ENCODE measurements at places on chromosomes 11 and 22.

GRCh38 chr22:23147617-23148387 is 2.5 kb downstream of the RAB36 start:
- DNase-seq: no peak

DNA sequence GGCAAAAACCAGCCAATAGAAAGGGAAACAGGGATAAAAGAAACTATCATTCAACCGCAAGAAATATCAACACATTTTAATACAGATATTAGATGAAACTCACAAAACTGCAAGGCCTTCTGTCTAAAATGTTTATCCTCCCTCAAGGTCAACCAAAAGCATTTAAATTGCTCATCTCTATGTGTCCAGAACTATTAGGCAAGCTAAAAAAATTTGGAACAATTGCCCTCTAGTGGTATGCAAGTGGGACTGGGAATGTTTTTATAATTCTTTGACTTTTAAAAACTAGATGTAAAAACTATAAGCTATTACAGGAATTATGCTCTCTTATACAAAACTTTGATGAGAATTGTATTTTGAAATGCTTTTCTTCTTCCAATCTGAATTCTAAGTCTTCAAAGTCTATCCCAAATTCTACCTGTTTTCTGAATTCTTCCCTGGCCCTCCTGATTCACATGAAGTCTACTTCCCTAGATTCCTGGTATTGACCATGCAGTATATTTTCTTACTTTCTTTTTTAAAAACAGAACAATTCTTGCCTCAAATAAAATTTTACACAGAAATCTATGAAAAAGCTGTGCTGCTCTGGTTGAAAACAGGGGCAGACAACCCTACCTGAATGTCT is 4.9 kb downstream of the CWC15 start:
- peak; percentile 27 for DNase-seq

DNA sequence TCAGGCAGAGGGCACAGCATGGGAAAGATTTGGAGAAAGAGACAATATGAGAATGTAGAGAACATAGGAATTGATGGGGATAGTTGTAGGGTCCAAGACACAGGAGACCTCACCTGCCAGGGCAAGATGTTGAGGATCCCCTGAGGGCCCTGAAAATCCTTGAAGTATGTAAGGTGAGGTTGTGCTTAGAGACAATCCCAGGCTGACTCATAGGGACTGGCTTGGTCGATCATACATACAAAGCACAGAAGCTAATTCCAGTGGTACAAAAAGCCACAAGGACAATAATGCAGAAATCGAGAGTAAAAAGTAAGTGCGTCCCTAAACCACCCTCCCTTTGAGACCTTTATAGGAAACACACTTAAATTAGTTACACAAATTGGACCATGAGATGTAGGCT is 468.2 kb downstream of the MIAT start:
- DNase-seq: no peak

GRCh38 chr22:35496768-35497312 is 43.8 kb upstream of the RASD2 start:
- no peak for DNase-seq

DNA sequence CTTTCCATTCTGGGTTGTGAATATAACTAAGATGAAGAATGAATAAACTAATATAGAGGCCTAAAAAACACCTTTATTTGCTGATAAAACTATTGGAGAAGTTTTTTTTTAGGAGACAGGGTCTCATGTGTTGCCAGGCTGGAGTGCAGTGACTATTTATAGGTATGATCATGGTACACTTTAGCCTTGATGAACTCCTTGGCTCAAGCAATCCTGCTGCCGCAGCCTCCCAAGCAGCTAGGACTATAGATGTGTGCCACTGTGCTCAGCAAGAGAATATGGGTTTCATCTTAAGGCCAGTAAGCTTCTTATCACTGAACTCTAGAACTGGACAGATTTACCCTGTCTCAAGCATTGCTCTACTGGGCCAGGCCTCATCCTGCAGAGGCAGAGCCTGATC is 26.6 kb downstream of the CCDC90B start:
- no peak for DNase-seq

- peak; percentile 97 for DNase-seq
Observed at GRCh38 chr11:86456075-86456939, 81.6 kb downstream of the CCDC81 start.

DNA sequence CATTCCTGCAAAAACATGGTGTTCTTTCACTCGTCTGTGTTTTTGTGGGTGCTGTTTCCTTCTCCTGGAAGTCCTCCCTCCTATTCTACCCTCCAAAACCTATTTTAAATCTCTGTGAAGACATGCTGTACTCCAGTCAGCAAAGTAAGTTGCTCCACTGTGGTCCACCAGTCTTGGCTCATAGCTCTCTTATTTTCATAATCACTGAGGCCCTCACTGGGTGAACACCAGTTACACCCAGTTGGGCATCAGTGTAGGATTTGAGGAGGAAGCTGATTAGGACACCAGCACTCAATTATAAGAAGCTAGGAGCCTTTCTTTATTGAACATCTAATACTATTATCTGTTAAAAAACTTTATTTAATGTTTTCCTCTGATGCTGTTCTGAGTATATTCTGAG is 23.9 kb upstream of the EED start:
- DNase-seq: no peak

DNA sequence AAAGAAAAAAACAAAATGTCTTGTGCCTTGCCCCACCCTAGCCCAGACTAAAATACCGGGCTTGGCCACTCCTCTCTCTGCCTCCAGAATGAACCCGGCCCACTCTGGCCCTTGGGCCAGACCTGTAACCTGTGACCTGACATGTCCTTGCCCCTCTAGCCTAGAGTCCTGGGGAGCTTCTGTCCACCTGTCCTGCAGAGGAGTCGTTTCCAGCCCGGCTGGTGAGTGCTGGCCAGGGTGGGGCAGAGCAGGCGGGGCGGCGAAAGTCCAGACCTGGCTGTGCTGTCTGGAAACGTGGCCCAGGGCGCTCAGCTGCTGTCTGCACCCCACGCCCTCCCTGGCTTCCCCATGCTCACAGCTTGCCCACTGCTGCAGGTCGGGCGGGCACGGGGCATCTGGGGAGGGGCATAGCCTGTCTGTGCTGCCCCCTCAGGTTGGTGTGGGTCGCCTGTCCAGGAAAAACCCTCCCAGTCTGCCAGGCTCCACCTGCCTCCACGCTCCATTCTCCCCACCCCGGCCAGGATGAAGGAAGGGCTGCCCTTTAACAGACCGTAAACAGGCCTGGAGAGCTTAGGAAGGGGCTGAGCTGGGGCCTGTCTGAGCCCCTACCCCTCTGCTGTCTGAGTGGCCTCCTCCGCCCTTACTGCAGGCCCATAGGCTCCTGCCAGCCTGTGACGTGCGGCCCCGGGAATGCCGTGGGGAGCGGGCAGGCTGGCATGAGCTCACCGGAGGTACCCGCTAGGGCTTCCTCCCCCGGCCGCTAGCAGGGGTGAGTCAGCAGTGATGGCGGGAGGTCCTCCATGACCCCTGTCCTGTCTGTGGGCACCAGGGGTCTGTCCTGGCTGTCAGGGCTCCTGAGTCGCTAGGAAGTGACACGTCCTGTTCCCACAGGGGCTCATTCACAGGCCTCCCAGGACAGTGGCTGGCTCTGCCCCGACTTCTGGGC is 1.9 kb downstream of the CD151 start:
- peak; percentile 42 for DNase-seq

GRCh38 chr22:42688241-42689211 is 32.1 kb downstream of the A4GALT start:
- DNase-seq: peak; percentile 94

DNA sequence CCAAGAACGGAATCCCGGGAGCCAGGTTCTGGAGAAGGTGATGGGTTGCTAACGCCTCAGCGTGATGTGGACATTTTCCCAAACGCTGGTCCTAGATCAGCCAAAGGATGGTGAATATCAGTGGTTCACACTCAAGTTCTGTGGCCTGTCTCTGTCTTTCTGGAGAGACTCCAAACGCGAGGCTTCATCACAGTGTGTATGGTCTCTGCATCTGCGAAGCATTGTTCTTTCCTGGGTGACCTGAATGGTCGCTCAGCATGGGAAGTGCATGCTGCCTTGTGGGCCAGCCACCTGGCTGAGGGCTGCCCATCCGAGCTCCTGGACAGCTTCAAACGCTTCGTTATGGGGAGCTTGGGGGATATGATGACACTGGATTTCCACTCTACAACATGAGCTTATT is 810.0 kb downstream of the TBC1D22A start:
- no peak for DNase-seq

DNA sequence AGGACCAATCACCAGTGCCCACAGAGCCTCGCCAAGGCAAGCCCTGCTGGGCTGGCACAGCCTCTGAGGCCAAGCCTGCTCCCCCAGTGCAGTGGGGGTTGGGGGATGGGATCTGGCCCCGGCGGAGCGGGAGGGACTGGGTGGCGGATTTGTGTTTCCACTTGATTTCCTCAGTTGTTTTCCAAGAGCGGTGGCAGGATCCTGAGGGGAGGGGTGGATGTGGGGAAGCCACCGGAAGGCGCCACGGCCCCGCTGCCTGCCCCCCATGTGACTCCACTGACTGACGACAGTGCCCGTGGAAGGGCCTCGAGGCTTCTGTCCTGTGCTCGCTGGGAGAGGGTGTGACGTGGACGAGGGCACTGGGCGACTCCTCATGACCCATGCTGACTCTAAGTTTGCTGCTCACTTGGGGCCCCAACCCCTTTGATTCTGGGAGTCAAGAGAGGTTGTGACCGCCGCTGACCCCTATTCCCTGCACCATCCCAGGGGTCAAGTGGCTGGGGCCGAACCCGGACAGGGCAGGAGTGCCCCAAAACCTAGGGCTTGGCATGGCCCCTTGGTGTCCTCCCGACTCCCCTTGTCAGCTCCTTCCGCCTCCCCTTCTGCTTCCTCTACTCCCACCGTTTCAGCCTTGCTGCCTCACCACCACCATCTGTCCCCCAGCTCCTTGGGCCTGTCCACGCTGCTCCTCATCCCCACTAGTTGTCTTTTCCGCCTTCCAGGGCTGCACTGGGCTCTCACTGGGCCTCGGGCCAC is 23.5 kb upstream of the PICK1 start:
- peak; percentile 73 for DNase-seq

DNA sequence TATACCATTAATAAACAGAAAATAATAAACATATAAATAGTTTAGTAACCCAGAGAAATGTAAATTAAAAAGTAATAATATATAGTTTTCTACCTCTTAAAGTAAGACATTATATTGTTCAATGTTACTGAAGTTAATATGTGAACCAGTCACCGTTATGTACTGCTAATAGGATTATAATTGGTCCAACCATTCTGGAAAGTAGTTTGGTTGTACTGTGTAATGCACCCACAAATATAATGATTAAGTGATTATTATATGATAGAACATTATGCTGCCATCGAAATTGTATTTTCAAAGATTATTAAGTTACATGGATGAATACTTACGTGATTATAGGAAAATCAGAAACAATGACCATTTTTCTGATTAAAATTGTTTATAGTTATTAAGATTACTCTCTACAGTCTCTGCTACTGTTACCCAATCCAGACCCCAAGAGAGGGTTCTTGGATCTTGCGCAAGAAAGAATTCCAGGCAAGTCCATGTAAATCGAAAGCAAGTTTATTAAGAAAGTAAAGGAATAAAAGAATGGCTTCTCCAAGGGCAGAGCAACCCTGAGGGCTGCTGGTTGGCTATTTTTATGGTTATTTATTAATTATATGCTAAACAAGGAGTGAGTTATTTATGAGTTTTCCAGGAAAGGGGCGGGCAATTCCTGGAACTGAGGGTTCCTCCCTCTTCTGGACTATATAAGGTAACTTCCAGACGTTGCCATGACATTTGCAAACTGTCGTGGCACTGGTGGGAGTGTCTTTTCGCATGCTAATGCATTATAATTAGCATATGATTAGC is 50.1 kb downstream of the ACER3 start:
- DNase-seq: no peak

DNA sequence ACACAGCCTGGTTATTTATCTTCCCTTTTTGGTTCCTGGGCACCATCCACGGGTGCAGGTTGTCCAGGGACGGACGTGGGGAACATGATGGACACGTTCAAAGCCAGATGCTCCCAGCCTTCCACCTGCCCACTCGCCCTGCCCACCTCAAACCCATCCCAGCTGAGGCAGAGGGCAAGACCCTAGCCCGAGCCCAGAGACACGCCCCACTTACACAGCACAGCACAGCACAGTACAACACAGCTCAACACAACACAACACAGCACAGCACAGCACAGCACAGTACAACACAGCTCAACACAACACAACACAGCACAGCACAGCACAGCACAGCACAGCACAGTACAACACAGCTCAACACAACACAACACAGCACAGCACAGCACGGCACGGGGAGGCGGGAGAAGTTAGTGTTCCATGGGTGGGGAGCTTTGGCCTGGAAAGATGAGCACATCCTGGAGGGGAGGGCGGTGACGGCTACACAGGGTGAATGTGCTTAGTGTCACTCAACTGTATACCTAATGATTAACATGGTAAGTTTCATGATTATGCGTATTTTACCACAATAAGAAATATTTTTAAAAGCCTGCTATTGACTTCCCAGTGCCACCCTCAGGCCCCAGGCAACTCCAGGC is 1507.5 kb downstream of the BRD1 start:
- no peak for DNase-seq

DNA sequence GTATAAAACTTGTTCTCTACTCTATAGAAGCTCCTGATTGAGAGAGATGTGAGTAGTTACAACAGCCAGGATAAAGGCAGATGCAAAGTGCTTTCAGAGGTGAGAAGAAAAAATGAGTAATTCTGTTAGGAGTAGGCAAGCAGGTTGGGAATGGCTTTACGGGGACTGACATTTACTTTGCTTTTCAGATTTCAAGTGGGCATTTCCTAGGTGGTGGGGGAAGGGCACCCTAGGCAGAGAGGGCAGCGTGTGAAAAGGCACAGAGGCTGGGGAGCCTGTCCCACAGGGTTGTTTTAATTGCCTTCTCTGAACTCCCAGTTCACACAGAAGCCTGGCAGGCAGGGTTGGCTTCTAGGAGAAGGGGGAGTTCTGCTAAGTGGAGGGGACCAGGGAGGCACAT is 106.5 kb downstream of the NAV2 start:
- DNase-seq: no peak

- no peak for DNase-seq
Observed at GRCh38 chr11:46616551-46617133, 385 bp downstream of the HARBI1 start.

- no peak for DNase-seq
Observed at GRCh38 chr11:5694642-5695041, 5.1 kb downstream of the TRIM22 start.

DNA sequence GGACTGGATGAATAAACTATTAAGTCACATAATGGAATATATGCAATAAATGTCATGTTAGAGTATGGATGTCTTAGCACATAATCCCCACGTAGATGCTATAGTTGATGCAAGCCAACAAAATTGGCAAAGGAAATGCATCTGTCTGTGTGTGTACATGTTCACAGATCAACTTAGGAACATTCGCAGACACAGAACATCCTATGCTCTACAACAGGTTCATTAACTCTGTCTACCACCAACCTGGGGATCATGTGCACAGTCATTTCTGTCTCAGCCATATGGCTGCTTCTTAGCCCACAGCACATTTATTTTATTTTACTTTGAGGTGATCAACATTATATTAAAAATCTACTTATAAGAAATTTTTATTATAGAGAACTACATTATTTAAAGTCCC is 4.9 kb downstream of the MSANTD4 start:
- DNase-seq: no peak

All from eye (tissue), 1 donor.